HTR-8/SVneo (cell line): ENCODE measurements at places on chromosomes 3 and 15.

- no peak for DNase-seq
These were observed 211.2 kb downstream of the CNTN3 start for GRCh38 chr3:74403307-74403706.

- DNase-seq: no peak
These were observed 97.2 kb upstream of the TMCO5A start for GRCh38 chr15:37837276-37837675.

- no peak for DNase-seq
These were observed 160.4 kb upstream of the EPHA3 start for GRCh38 chr3:88947013-88947412.

GRCh38 chr3:194330579-194330978, 20.5 kb downstream of the CPN2 start:
- peak; percentile 48 for DNase-seq

GRCh38 chr15:29800491-29801366, 21.5 kb downstream of the TJP1 start:
- DNase-seq: no peak

- DNase-seq: no peak
These were observed 4.0 kb upstream of the ITGA11 start for GRCh38 chr15:68435966-68436365.

- DNase-seq: no peak
These were observed 4.6 kb downstream of the ANAPC13 start for GRCh38 chr3:134481166-134481565.

DNA sequence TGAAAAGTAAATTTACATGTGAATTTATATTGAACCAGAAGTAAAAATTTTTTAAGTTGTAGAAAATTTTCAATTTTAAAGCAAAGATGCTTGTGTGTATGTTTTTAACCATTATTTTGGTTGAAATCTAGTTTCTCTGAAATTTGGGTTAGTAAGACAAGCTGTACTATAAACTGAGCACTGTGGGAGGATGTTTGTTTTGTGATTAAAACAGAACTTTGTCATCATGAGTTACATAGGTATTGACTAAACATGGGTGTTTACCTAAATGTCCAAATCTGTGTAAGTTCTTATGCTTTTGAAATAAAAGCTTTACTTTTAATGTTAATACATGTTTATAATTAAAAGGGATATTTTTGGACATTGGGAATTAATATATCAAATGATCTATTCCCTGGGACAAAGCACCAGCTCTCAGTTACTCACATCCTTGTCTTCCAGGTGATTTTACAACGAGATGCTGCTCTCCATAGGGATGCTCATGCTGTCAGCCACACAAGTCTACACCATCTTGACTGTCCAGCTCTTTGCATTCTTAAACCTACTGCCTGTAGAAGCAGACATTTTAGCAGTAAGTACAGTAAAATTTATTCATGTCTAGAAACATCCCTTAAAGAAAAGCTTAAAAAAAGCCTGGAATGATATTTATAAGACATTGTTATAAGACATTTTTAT, 32.7 kb downstream of the RNF13 start:
- DNase-seq: no peak

GRCh38 chr3:181288145-181288544, 298.6 kb upstream of the DNAJC19 start:
- DNase-seq: no peak

- DNase-seq: no peak
These were observed 46.2 kb downstream of the PTH1R start for GRCh38 chr3:46923559-46924350.

DNA sequence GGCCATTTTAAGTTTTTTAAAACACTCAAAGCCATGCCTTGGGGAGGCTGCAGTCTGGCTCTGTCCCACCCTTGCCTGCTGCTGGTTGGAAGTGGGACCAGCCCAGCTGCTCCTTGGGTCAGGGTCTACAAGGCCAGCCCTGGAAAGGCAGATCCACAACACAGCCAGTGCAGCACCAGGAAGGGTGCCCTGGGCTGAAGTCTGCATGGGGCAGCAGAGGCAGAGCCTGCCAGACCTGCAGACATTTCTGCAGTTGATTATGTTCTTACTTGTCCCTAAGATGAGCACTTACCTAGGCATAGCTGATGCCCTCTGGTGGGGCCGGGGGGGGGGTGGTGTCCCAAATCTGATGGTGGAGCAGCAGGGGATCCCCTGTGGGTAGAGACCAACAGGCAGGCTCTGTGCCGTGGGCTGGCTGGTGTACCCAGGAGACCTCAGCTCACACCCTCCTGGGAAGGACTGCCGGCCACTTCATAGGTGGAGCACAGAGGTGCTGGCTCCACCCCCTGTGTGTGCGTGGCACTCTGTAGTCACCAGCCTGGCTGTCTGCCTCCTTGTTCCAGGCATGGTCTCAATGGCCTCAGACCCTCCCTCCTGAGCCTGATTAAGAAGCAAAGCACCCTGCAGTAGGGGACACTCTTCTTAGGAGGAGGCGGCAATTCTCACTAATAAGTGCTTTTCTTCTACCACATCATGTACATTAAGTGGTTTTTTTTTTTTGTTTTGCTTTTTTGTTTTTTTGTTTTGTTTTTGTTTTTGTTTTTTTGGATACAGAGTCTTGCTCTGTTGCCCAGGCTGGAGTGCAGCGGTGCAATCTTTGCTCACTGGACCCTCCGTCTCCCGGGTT, 97.4 kb upstream of the KLF13 start:
- no peak for DNase-seq

DNA sequence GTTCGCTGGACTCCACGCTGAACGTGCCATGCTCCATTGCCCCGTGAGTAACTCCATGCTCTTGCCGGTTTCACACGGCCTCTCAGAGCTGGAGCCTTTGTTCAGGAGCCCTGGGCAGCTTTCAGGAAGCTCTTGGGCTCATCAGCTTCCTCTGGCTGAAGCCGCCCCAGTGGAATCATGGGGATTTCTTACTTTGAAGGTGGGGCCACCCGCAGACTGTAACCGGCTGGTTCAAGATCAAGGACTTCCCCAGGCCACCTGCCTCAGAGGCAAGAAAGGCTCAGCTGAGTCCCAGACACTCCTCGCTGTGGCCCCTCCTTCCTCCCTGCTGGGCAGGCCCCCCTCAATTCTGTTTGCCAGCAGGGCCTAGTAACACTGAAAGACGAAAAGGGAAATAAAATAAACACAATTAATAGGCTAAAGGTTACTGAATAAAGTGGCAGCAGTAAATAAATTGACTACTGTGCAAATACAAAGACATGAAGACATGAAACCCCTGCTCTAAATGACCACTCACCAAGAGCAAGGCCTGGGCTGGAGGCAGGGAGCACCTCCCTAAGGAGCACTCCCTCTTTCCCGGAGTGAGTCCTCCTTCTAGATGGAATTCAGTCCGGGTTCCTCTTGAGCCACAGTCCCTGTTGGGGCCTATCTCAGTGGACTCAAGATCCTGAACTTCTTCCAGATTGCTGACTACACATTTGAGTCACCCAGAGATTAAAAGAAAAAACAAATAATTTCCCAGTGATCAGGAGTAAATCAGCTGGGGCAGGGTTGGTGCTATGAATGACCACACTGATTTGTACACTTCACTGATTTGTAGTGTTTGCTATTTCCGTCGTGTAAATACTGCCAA, 51.0 kb downstream of the ZDHHC19 start:
- DNase-seq: no peak

GRCh38 chr3:186151077-186151971, 42.4 kb upstream of the ETV5 start:
- no peak for DNase-seq

GRCh38 chr3:113714702-113715101, 18.3 kb upstream of the USF3 start:
- DNase-seq: no peak

GRCh38 chr3:48402281-48402732, 27.6 kb downstream of the PLXNB1 start:
- peak; percentile 62 for DNase-seq

DNA sequence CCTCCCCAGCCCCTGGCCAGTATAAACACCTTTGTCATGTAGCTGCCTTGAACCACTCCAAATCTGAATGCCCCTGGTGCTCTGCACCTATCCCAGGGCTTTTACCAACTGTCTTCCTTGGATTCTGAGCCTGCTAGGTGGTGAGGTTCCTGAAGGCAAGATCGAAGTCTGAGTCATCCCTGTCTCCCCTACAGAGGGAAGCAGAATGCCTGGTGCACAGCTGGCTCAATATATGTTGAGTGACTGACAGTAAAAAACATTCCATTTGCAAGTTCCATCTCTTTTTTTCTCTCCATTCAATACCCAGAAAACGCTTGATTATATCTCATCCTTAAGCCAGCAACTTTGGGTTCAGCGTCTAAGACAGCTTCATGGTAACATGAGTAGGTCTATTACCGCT, 24.7 kb downstream of the SLC24A1 start:
- peak; percentile 40 for DNase-seq

GRCh38 chr3:127119693-127120464, 73.1 kb upstream of the PRR23E start:
- no peak for DNase-seq

DNA sequence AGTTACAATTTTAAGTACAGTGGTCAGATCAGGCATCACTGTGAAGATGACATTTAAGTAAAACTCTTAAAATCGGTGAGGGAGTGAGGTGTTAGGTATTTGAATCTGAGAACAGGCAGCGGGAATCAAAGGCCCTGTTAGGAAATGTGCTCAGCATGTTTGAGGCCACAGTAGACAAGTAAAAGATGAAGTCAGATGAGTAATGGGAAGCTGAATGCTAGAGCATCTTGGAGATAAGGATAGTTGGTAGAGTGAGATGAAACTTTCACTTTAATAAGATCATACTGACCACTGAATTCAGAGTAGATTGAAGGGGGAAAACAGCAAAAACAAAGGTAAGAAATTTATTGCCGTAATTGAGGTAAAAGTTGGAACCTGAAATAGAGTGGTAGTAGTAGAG, 61.6 kb downstream of the DCBLD2 start:
- DNase-seq: no peak

- no peak for DNase-seq
These were observed 4.8 kb downstream of the MYO5C start for GRCh38 chr15:52290800-52291199.

- no peak for DNase-seq
These were observed 75.4 kb downstream of the XXYLT1 start for GRCh38 chr3:195195321-195196209.

DNA sequence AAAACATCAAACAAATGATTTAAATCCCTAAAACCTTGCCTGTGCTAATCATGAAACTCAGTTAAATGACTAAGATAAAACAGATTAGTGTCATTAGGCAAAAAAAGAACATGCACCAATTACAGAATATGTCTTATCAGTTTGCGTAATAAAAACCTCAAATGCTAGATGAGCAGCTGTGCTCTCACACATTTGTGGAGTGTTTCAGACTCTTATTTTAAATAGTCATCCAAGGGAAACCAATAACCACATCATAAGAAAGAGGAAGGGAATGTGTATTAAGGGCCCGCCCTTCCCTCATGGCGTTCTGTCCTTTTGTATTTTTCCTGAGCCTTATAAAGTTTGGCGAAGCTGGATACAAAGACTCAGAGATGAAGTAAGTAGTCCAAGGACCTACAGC, 6.6 kb downstream of the SAMMSON start:
- DNase-seq: no peak

GRCh38 chr3:170634663-170635384, 48.9 kb upstream of the SLC7A14 start:
- no peak for DNase-seq

GRCh38 chr3:57157545-57157944, 7.6 kb downstream of the IL17RD start:
- no peak for DNase-seq

DNA sequence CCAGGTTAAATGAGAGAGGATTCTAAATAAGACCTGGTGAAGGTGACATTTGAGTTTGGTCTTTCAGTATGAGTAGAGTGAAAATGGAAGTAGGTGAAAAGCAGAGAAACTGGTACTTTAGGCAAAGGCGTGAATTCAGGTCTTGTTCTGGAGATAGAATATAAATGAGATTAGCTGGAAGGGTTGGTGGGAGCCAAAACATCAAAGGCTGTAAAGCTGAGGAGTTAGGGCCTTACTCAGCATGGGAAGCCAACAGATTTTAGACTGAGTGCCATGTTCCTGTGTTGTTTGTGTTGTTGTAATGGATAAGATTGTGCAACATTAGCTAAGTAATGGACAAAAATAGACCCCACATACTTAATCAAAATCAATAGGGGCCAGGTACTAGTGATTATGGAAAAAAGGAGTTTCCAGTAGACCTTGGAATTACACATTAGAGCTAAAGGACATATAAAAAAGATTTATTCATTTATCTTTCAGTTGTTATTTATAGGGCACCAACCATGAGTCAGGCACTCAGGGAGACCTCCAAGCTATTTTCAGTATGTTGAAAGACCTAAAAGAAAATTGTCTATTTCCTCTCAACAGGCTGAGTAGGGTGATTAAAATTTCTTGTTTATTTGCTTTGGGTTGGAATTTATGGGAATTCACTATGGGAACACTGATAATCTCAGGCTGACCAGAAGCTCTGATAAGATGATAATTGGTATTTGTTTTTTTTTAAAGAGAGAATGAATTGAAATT, 20.8 kb downstream of the ARL14 start:
- peak; percentile 36 for DNase-seq

DNA sequence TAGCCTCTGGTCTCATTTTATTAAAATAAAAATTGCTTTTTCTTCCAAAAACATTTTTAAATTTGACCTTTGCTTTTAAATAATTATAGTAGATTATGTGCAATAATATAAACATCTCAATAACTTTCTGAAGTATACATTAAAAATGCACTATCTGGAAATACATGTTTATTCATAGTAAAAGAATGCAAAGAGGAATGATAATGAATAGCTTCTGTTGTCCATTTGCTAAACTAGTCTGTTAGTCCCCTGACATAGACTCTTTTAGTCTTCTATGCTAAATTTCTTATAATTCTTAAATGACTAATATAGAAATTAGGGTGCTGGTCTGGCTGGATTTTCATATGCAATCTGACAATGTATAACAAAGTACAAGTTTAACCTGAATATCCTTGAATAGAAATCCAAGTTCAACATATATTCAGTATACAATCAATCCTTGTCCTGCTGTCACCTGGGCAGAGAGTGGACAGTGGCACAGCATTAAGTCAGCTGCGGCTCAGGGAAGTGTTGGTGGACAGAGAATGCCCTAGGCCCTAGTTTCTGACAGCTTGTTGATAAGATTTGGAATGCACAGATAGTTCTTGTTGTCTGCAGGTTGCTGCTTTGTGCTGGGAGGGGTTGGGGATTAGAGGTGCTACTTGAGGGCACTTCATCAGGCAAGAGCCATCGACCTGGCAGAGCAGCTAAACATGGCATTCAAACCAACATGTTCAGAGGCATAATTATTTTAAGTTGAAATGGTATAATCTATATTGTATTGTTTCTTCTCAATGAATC, 161.7 kb downstream of the MBNL1 start:
- no peak for DNase-seq

GRCh38 chr15:63045465-63045840, 2.9 kb downstream of the TPM1 start:
- no peak for DNase-seq

- no peak for DNase-seq
These were observed 132.8 kb upstream of the PDZRN3 start for GRCh38 chr3:73757536-73757935.

- no peak for DNase-seq
These were observed 638.8 kb upstream of the CFAP20DC start for GRCh38 chr3:59688636-59689035.
